ENCODE measurements at places on chromosomes 11 and 22.

DNA sequence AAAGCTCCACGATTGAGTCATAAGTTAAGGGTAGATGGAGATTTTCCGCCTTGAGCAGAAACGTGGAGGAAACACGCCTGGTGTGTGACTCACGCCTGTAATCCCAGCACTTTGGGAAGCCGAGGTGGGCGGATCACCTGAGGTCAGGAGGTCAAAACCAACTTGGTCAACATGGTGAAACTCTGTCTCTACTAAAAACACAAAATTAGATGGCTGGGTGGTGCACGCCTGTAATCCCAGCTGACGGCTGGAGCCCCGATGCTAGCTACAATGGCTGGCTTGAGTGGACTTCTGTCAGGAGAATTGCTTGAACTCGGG is 17.3 kb upstream of the DGCR8 start:
- DNase-seq, result no peak

DNA sequence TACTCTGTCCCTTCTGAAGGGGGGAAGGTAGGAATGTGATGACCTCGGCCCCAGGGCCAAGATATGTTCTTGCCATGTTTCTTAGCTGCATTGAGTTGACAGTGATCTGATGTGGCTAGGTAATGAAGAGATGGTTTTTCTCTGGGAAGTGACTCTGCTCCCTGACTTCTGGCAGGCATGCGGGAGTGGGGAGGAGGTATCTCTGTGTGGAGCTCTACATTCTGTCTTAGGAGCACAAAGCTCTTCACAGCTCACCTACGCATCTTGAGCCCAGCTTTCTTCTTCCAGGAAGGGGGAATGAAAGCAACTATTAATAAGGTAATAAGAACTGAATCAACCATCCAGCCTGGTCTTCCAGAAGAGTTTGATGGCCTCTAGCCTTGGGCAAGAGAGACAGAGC is 241.0 kb downstream of the ST3GAL4 start:
- DNase-seq, result no peak

GRCh38 chr11:34215806-34216453 is 110.5 kb downstream of the NAT10 start:
- no peak for DNase-seq

DNA sequence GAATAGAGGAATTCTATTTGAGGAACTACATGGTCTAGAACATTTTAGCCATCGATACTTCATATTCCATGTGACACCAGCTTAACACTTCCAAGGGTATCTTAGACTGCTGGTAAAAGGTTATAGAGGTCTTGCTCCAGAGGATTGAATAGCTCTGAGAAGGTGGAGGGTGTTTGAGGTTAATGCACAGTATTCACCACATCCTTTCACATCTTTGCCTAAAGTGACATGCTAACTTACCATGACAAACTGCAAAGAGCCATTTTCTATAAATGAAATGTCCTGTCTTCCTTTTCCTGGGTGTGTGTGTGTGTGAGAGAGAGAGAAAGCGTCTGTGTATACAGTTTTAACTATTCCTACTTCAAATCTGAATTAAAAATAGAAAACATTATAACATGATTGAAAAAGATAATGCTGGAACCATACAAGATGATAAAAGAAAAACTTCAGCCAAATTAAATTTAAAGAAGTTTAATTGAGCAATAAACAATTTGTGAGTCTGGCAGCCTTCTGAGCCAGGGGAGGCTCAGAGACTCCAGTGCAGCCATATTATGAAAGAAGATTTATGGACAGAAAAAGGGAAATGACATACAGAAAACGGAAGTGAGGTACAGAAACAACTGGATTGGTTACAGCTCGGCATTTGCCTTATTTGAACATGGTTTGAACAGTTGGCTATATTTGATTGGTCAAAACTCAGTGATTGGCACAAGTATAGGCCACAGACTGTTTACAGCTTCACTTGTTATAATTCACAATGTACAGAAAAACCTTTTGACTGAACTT is 320.9 kb upstream of the CCDC179 start:
- DNase-seq, result no peak

DNA sequence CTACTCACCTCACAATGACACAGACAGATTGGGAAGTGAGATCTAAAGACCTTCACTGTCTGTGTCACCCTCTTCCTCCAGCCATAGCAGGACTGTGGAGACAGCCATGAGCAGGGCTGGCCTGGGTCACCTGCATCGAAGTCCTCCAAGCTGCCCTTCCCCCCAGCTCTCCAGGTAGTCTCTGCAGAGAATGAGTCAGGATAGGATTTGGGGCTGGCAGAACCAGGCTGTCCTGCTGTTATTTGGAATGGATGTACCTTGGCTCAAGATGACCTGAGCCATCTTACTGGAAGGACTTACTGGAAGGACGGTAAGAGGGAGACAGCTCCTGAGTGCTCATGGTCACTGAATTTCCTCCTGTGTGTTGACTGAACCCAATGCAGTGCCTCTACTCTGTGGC is 29.2 kb downstream of the GGTLC2 start:
- DNase-seq, result no peak

DNA sequence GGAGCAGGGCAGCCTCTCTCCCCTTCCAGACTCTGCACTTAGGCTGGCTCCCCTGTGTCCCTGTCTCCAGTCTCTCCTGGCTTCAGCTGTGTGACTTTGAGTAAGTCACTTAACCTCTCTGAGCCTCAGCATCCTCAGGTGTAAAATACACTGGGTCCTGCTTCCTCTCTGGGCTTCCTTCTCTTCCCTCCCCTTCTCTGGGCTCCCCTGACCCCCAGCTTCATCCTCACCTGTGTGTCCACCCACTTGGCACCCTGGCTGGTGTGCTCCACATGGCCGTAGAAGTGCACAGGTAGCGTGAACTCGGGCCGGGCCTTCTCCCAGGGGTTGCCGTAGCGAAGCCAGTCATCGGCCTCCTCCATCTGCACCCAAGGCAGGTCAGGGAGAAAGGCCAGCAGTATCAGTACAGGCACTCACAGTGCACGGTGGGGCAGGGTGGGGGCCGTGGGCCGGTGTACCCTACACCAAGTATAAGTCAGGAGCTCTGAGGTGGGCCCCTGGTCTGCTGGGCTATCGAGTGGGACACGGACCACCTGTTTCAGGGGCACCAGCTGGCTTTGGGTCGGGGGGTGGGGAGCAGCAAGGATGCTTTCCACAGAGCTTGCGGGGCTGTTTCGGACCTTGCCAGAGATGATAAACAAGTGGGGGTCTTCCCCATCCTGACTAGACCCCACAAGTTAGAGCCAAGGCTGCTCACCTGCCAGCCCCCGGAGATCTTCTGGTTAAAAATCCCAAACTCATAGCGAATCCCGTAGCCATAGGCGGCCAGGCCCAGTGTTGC is 2.0 kb downstream of the PYGM start:
- DNase-seq, result no peak

DNA sequence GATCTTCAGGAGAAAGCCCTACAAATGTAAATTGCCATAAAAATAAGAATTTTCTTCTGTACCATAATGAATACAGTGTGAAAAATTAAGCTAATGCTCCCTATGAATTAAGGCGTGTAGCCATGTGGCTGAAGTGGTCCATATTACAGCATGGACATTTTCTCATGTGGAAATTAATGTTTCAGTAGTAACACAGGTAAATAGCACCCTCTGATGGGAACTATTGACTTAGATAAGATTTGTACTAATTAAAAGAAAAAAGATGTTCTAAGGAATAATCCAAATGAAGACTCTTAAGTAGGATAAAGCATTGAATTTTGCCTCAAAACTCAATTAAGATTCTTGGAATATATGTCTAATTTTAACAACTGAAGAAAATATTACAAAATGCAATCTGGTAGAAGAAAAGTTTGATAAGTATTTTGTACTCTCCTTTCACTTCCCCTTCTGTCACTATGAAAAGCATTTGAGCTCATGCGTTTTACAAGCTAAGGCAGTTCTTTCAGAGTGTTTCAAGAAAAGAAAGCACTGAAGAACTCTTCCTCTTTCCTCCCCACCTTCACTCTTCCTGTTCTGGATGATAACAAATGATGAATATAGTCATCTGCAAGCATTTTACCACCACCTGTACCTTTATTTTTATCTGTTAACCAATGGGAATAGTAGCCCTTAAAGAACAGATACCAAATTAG is 9.9 kb upstream of the OR8D2 start:
- DNase-seq, result no peak

DNA sequence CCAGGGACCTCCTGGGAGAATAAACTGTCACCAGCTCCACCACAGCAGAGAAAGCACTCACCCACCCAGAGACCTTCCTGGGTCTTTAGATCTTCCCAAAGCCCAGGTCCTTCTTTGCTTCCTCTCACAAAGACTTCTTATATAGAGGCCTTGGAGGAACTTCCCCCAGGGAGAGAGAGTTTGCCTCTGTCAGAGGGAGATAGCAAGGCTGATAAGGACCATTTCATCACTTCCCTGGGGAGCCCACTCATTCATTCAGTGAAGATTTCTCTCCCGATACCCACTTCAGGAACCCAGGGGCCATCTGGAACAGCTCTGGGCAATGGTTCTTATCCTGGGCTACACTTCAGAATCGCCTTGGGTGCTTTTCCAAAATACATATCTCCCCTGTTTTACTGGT is at the start of gene PRG2:
TSS of gene PRG2 (minus strand) at position 116 of the 400 bp plus-strand sequence. CDS start 706 bp downstream, outside the sequence.
- DNase-seq, result no peak

GRCh38 chr11:110432713-110433392 is 3.1 kb downstream of the FDX1 start:
- peak; percentile 16 for DNase-seq

DNA sequence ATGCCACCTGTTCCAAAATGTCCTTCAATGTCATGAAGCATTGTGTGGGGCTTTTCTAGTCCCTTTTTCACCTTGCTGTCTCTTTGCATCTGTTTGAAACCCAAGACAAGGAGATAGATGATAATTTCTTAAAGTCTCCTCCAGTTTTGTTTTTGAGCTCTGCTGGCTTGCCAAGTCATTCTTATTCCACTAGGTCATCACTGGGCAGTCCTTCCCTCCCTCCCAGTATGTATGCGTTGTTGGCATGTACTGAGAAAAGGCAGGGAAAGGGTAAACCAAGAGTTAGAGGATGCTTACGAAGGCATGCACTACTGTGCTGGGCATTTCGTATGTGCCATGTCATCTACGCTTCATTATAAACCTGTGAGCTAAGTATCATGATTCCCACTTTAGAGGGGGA is 78.6 kb downstream of the PARVA start:
- DNase-seq, result no peak

DNA sequence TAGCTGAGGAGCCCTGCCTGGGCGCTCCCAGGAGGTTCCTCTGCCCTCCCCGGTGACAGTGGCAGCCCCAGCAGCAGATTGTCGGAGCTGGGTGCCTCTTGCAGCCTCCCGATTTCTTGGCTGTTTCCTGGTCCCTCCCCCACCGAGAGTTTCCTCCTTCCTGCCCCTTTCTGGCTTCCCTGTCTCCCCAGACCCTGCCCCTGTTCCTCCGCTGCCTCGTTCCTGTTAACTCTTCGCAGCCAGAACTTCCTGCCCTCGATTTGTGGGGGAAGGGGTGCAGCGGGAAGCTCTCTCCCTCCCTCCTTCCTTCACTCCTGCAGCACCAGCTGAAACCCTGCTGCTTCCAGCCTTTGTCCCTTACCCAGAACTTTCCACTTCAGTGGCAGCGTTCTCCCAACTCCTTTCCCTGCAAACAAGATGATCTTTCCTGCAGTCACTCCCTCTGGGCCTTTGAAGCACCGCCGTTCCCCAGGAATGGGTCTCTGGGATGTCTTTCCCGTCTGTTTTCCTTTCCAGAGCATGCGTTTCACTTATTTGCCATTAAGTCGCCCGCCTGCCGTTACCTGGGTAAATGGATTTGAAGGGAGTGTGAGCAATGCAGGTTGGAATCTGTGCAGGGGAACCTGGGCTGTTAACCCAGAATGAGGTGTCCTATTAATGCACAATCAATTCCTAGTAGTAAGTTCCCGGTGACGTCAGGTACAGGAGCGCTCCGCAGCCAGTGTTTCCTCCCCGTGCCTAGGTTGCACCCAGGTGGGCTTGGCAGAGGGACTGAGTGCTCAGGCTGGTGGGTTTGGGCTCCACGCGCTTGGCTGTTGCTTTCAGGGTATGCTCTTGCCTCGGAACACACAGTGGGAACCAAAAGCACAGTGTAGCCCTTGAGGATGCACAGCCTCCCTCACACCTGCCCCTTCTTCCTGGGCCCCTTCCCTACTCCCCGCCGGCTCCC is 4.3 kb downstream of the GRK2 start:
- no peak for DNase-seq

GRCh38 chr11:64644647-64645275 is 53.7 kb downstream of the SLC22A12 start:
- DNase-seq, result no peak

GRCh38 chr11:92391364-92391763 is 166.7 kb downstream of the FAT3 start:
- no peak for DNase-seq

- no peak for DNase-seq
These were observed 14.7 kb upstream of the SYTL2 start for GRCh38 chr11:85825616-85826015.

- peak; percentile 21 for DNase-seq
These were observed 136.9 kb downstream of the MYO18B start for GRCh38 chr22:25878933-25879332.

GRCh38 chr11:102831489-102832440 is 11.6 kb downstream of the MMP3 start:
- no peak for DNase-seq

GRCh38 chr22:49261616-49262015 is 566.1 kb downstream of the BRD1 start:
- no peak for DNase-seq

- DNase-seq, result no peak
These were observed 36.5 kb upstream of the TOLLIP start for GRCh38 chr11:1345737-1346513.

- DNase-seq, result no peak
These were observed 76.2 kb downstream of the BDNF start for GRCh38 chr11:27623945-27624523.

GRCh38 chr22:41092847-41093411 is 537 bp downstream of the EP300 start:
- DNase-seq, result peak; percentile 5

DNA sequence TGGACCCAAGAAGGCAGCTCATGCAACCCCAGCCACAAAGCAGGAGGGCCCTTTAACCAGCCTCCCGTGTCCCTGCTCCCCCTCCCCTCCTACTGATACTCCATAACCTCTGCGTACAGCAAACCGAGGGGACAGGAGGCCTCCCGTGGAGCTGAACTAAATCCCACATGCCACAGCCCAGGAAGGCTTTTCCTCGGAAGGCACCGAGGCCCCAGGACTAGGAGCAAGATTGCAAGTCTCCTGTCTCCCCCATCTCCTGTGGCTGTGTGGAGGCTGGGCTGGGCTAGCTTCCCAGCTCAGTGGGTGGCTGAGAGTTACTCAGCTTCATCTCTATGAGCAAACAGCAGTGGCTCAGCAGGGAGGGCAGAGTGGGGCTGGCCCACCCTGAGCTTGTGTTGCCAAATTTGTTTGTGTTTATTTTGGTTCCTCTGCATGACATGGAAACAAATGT is 62.7 kb upstream of the NECTIN1 start:
- no peak for DNase-seq

GRCh38 chr11:111559800-111560464 is 19.4 kb downstream of the LAYN start:
- no peak for DNase-seq

- DNase-seq, result no peak
These were observed 70.8 kb downstream of the FAT3 start for GRCh38 chr11:92295175-92296137.

- no peak for DNase-seq
These were observed 14.4 kb downstream of the TALDO1 start for GRCh38 chr11:761526-762108.
